ENCODE measurements at places on chromosomes 12 and 14. TPM values are rescaled to one million over a fixed set of nuclear protein-coding genes. Genes with fewer than 3 reads are reported as not detected.

DNAI7 gene
- 0.37 TPM for total RNA-seq

TMEM179 gene
- not detected for total RNA-seq

TMEM117 gene
- 6.2 TPM for total RNA-seq

ATP2B1 gene
- total RNA-seq: 12.7 TPM

PTPRR gene
- not detected for total RNA-seq

REP15 gene
- total RNA-seq: not detected

PLEKHD1 gene
- total RNA-seq: not detected

VPS33A gene
- total RNA-seq: 37.1 TPM

AKAP5 gene
- 2.1 TPM for total RNA-seq

TMCC3 gene
- 4.4 TPM for total RNA-seq

PRB2 gene
- not detected for total RNA-seq

FOXG1 gene
- not detected for total RNA-seq

ACACB gene
- 1.7 TPM for total RNA-seq

KRT72 gene
- not detected for total RNA-seq

ARG2 gene
- total RNA-seq: 82.0 TPM

RERG gene
- total RNA-seq: not detected

IFT81 gene
- total RNA-seq: 36.1 TPM

PLBD1 gene
- total RNA-seq: not detected

CEBPE gene
- not detected for total RNA-seq

BDKRB2 gene
- not detected for total RNA-seq

ACOT6 gene
- not detected for total RNA-seq

KRT8 gene
- total RNA-seq: 3,912 TPM

SSTR1 gene
- not detected for total RNA-seq

GPR162 gene
- 59.0 TPM for total RNA-seq

BDKRB1 gene
- not detected for total RNA-seq

RASSF8 gene
- total RNA-seq: 13.7 TPM

DNAJC22 gene
- 3.2 TPM for total RNA-seq

RNFT2 gene
- total RNA-seq: 7.8 TPM

ZNF641 gene
- 12.9 TPM for total RNA-seq

CLEC4E gene
- not detected for total RNA-seq

C12orf56 gene
- total RNA-seq: not detected

ZNF891 gene
- 1.4 TPM for total RNA-seq

TTLL5 gene
- 25.6 TPM for total RNA-seq

TAS2R9 gene
- total RNA-seq: not detected
